ENCODE measurements at places on chromosomes 13 and 19. TPM values are rescaled to one million over a fixed set of nuclear protein-coding genes. Genes with fewer than 3 reads are reported as not detected.

The RNF17 gene
- total RNA-seq = not detected

The OR7D2 gene
- not detected for total RNA-seq

The DNAAF3 gene
- not detected for total RNA-seq

The VASP gene
- 134 TPM for total RNA-seq

DNA sequence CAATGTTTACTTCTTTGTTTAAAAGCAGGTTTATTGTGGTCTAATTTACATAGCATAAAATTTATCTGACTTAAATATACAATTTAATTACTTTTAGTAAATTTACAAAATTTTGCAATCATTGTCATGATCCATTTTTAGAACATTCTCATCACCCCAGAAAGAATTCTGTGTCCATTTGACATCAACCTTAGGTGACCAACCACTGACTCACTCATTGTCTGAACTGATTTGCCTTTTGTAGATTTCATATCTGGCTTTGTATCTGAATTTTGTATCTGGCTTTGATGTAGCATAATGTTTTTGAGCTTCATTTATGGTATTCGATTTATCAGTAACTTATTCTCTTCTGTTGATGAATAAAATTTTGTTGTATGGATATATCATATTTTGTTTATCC, 40.4 kb downstream of the EDNRB start:
- H3K4me3 ChIP-seq = no peak overlapping the region
- H3K4me1 ChIP-seq = no peaks in the 10 kb centered on the region
- no peak for DNase-seq

DNA sequence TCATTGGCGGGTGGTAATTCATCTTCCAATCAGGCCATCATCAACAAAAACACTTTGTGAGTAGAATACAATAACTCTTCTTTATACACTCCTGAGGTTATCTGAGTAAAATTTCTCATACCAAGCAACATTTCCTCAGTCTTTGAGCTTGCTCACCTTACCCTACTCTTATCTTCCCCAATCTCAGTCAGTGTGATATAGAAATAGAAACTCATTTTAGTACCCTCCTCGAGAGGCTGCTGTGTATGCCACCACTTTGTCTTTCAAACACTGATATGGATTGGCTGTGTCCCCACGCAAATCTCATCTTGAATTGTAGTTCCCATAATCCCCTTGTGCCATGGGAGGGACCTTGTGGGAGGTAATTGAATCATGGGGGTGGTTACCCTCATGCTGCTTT, 209.7 kb downstream of the RBM26 start:
- no peaks in the 10 kb centered on the region for H3K36me3 ChIP-seq
- no peak for DNase-seq
- H3K4me3 ChIP-seq = no peak overlapping the region
- no peak overlapping the region for H3K27ac ChIP-seq

GRCh38 chr13:80215368-80215767, 125.6 kb downstream of the SPRY2 start:
- no peaks in the 10 kb centered on the region for H3K36me3 ChIP-seq
- H3K27ac ChIP-seq = no peak overlapping the region
- no peak overlapping the region for H3K4me3 ChIP-seq

DNA sequence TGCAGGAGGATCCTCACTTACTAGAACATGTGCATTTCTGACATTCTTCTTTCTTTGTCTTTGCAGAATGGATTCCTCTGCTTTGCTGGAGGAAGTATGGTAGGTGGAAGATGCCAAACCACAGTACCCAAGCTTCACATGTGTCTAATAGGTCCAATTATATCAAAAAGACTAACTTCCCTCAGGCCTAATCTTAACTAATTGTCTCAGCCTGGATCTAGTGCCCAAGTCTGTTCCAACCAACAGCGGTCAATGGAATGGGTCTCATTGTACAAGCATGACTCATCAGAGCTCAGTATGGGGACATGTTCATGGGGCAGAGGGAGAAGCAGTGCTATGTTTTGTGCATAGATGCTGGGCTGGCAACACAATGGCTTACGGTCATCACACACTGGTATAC, 81.6 kb upstream of the CSNK1A1L start:
- no peak overlapping the region for H3K27ac ChIP-seq
- no peak for DNase-seq
- H3K27me3 ChIP-seq = no peaks in the 10 kb centered on the region
- H3K4me1 ChIP-seq = no peaks in the 10 kb centered on the region

DNA sequence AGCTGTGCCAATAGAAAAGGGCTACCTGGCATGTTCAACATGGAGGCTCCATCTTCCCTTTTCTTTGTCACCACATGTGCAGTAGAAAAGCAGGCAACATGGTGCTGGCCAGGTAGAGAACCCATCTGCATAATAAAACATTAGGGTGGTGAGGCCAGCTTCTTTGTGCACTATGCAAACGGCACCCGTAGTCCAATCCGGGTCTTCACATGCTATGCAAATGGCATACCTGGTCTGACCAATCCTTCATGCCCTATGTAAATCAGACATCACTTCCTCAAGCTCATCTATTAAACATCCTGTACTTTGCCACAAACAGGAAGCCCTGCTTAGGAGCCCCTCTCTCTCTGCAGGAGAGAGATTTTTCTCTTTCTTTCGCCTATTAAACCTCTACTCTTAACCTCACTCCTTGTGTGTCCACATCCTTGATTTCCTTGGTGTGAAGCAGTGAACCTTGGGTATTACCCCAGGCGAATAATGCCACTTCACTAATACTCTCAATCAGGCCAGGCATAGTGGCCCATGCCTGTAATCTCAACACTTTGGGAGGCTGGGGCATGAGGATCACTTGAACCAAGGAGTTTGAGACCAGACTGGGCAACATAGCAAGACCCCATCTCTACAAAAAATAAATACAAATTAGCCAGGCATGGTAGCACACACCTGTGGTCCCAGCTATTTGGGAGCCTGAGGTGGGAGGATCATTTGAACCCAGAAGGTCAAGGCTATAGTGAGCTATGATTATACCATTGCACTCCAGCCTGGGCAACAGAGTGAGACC, 111.3 kb upstream of the MRI1 start:
- H3K4me3 ChIP-seq = no peak overlapping the region
- peaks cover 7% of the 10 kb centered on the region for H3K27me3 ChIP-seq
- DNase-seq = no peak
- no peak overlapping the region for H3K27ac ChIP-seq
- no peaks in the 10 kb centered on the region for H3K36me3 ChIP-seq
- peaks cover 2% of the 10 kb centered on the region for H3K4me1 ChIP-seq

DNA sequence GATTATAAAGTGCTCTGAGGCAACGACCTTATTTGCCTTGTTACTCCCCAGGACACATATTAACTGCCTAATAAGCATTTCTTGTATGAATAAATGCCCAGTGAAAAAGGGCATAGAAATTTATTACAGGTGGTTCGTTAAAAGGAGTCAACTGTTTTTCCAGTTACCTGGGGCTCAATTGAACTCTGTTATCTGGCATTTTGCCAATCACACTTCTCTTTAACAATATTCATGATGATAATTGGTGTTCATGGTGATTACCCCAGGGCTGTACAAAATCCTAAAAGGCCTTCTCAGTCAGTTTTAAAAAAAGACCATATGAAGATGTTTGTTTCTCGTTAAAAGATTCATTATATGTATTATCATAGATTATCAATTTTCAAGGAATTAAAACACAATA, 57.1 kb downstream of the KL start:
- no peak overlapping the region for H3K27ac ChIP-seq
- no peaks in the 10 kb centered on the region for H3K36me3 ChIP-seq
- H3K4me1 ChIP-seq = peaks cover 2% of the 10 kb centered on the region
- DNase-seq = no peak

- H3K4me3 ChIP-seq = no peak overlapping the region
- H3K4me1 ChIP-seq = peaks cover 18% of the 10 kb centered on the region
- H3K27me3 ChIP-seq = peaks cover 74% of the 10 kb centered on the region
- no peak overlapping the region for H3K27ac ChIP-seq
- H3K36me3 ChIP-seq = peaks cover 8% of the 10 kb centered on the region
These were observed 12.9 kb downstream of the DPF1 start for GRCh38 chr19:38211151-38211591.

DNA sequence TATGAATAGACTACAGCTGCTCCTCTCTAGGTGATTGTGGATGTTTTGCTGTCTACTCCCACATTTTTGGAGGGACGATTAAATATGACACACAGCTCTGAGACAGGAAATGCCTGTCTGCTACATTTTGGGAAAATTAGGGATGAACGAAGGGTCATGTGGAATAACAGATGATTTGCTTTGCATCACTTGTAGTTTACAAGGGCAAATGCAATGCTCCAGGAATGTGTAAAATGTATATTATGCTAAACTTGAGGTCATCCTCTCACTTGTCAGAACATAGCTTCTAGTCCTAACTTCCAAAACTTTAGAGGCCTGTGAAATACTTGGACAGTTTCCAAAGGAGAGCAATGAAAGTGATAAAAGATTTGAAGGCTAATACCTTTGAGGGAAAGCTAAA, 284.2 kb upstream of the DACH1 start:
- no peak for DNase-seq
- no peaks in the 10 kb centered on the region for H3K27me3 ChIP-seq
- H3K36me3 ChIP-seq = no peaks in the 10 kb centered on the region
- H3K27ac ChIP-seq = no peak overlapping the region
- H3K4me1 ChIP-seq = no peaks in the 10 kb centered on the region

DNA sequence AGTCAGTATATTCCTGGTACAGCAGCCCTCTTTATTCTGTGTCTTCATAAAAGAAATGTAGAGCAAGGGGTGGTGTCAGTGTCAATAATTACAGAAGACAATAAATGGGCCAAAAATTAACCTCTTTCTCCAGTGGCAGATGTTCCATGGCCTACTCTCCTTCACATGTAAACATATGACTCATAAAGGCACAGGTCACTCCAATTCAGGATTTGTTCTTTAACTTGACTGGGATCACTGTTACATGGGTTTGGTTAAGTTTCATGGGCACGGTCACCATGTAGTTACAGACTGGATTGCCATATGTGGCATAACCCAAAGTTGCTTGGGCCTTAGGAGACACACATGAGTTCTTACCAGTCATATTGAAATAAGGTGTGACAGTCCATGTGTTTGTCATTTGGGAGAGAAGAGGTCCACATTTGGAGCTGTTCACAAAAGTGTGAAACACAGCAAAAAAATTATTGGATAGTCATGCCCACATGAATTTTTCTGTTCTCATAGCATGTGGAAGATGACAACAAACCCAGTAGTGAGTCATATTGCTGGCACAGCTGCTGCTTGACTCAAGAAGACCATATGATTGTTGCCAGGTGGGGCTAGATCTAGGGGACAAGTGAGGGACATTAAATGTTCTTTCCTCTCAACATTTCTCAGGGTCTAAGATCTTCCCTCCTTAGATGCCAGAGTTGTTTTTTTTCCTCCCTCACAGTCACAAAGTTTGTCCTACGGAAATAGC, 68.1 kb upstream of the HTR2A start:
- H3K4me1 ChIP-seq = peaks cover 2% of the 10 kb centered on the region
- no peak overlapping the region for H3K4me3 ChIP-seq
- no peaks in the 10 kb centered on the region for H3K36me3 ChIP-seq
